CD4-positive, alpha-beta T cell treated with Interleukin-10 for 1 hour (primary cell): ENCODE measurements at places on chromosomes 11 and 22.

DNA sequence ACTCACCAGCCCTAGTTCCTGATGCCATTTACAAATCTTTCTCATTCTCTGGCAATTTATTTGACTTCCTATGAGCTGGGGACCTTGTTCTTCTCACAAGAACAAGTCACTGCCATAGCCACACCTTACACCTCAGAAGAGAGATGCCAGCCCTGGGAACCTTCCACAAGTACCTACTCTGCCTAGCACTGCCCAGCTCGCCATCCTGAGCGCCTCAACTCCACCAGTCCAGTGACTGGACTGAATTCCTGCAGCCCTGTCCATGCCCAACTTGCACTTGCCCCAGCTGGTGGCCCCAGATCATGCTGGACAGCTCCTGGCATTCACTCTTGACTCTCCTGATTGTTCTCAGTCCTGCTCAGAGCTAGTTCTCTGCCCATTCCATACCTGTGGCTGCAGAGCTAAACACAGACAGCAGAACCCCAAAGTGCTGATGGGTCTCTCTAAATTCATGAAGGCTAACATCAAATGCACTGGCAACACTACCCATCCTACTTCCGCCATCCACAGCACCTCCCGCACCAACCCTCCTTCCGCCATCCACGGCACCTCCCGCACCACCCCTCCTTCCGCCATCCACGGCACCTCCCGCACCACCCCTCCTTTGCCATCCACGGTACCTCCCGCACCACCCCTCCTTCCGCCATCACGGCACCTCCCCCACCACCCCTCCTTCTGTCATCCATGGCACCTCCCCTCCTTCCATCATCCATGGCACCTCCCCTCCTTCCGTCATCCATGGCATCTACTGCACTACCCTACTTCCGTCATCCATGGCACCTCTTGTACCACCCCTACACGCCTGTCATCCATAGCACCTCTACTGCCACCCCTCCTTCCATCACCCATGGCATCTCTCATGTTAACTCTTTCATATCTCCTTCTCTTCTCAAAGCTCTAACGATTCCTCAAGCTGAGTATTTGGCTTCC is 23.6 kb upstream of the SLC25A1 start:
- DNase-seq: no peak

- peak; percentile 5 for DNase-seq
Measured at GRCh38 chr11:118042796-118043195, 34.1 kb upstream of the TMPRSS4 start.

- DNase-seq: no peak
Measured at GRCh38 chr11:72740562-72741428, 11.4 kb downstream of the ARAP1 start.

DNA sequence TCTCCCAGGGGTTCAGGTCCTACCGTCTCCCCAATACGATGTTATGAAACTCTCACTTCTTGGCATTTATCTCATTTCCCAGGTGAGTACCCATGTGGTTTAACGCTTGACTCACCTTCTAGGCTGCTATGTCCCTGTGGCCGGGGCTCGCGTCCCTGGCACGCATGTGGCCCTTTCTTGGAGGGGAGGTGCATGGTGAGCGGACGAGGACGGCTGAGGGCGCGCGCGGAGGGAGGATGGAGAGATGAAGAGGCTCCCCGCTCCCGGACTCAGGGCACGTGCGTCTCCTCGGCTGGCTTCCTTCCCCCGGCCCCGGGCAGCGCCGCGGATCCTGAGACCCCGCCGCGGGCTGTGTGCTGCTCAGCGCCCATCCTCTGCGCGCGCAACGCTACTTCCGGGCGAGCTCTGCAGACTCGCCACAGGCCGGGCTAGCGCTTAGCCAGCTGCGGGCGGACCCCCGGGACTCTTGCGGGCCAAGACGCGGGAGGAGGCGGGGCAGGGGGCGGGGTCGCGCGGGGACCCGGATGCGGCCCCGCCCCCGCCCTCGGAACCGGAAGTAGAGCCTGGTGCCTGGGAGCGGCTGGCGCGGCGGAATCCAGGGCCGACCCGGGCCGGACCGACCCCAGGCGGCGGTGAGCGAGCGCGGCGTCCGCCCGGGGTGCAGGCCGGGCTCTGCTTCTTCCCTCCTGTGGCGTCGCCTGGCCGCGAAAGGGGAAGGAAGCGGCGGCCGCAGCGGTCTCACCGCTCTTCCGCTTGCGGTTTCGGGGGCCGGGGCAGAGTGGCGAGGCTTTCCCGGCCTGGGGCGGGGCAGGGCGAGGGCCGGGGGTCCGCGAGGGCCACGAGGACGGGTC is at the start of gene CTTN:
Gene CTTN, plus strand, starts transcription at position 547 of the 851 bp plus-strand sequence. CDS start 8,769 bp downstream, outside the sequence.
- peak; percentile 58 for DNase-seq

DNA sequence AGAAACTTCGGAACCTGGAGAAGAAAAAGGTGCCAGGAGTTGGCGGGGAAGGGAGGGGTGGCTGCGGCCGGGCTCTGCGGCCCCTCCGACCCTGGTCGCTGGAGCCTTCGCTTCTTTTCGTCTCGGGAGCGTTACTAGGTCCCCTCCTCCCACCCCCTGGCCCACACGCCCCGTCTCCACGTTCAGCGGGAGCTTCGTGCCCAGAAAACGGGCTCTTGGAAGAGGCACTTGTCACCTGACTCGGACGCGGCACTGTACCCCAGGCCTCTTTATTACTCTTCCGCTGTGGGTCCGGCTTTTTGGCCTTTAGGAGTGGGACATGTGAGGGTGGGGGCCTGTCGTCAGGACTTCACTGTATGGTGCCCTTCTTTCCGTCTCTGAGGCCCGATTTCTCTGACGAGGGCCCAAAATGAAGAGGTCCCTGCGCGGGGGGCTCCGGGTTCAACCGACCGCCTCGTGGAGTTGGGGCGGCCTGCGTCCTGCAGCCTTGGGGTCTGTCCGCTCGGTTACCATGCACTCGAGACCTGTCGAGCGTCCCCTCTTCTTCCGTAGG is 1.2 kb downstream of the CAPRIN1 start:
- DNase-seq: no peak

GRCh38 chr11:131295986-131296385 is 74.4 kb upstream of the NTM start:
- DNase-seq: no peak

- no peak for DNase-seq
Measured at GRCh38 chr22:26045051-26045450, 124.2 kb upstream of the SEZ6L start.

DNA sequence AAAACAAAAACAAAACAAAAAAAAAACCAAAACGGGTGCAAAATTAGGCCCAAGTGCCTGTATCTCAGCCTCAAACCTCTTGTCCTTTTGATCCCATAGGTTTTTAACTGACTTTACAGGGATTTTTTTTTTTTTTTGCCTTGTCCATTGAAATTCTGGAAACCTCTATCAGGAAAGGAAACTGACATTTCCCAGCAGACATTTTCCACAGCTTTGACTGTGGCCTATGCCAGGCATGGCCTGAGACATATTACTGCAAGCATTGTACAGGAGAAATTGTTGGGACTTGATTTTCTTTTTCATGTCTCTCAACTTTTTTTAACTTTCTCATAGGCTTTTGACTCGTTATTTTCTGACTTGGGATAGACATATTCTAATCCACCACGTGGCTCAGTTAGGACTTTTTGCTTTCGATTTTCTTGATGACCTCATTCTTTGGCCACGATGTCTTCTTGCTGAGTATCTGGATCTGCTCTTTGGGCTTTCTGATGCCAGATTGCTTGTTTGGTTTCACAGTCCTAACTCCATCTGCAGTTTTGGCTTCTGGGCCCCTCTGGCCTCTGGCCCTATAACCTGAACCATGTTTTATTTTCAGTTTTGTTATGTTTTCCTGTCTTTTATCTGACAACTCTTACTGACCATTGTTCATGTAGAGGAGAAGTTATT is 336.1 kb upstream of the C11orf87 start:
- DNase-seq: no peak

DNA sequence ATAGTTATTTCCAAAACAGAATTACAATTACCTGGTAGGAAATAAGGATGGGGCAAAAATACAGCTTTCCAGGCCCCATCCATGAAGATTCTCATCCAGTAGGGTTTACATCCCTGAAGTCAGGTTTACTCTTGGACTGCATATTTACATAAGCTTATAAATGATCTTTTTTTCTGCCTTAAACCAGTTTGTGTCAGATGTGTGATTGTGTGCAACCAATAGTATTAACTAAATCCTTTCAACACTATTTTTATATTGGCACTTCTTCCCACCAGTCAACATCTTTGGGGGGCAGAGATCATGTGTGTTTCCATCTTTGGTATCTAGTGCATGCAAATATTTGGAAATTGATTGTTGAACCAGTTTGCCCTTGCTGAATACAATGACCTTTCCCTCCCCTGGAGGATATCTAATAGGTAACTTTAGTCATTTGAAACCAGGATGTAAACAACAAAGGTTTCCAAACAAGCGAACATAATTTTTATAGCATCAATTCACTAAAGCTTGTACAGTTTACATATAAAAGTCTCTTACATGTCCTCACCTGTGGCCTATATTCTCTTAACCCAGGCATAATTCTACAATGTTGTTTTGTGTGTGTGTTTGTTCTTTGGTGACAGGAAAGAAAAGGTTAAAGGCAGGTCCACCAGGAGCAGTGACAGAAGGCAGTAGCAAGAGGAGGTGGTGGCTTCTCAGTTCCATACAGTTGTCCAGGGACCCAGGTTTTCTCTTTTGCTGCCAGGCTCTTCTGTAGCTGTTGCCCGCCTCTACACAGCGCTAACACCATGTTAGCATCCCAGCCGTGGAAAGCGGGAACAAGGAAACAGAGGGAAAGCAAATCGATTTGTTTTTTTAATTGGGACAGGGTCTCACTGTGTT is 1.7 kb upstream of the ME3 start:
- no peak for DNase-seq

DNA sequence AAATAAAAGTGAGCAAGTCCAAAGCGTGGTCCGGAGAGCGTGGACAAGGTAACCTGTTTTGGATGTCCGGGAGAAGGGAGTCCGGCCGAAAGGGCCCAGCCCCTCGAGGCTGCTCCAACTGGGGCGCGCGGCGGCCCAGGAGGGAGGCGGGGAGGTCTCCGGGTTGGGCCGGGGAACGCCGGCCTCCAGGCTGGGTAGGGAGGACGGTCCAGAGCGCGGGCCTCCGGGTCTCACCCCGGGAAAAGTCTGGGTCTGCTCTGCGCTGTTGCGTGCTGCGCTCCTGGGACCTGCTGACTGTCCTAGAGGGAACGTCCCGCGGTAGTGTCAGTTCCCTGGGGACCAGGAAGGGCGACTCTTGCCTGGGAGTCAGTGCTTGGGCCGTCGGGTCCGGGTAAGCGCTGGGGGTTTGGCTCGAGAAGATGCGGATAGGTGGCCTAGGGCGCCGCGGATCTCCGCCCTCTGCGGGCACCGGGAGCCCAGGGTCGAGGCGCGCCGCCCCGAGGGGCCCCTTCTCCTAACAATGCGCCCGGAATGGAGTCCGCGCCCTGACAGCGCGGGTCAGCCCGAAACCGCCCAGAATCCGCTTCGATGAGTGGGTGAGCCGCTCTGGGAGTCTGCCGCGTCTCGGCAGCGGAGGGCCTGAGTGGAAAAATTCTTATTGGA is 988 bp upstream of the FLI1 start:
- peak; percentile 37 for DNase-seq

DNA sequence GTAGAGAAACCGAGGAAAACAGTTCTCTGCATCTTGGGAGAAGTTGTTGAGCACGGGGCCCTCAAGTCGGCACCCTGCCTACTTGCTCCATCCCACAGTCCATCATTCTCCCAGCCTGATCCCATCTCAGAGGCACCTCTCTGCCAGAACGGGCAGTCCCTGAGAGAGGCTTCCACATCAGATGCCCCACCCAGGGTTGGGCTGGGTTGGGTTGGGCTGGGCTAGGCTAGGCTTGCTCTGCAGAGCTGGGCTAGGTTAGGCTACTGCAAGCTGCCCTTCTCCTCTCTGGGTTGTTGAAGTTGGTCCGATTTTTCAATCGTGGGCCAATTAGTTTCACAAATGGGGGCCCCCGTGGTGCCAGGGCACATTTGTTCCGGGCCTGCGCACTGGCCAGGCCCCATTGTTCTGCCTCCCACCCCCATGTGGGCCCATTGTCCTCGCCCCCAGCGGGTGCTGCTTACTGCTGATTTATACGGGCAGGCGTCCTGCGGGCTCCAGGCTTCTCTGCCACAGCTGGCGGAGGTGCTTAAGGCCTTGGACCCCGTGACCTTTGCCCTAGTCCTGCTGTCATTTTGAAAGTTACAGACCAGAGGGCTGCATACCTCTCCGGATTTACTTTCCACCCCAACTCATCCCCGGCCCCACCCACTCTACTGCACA is 63.7 kb upstream of the NNMT start:
- DNase-seq: no peak

- no peak for DNase-seq
Measured at GRCh38 chr11:124884869-124885479, 12.7 kb downstream of the ROBO4 start.

DNA sequence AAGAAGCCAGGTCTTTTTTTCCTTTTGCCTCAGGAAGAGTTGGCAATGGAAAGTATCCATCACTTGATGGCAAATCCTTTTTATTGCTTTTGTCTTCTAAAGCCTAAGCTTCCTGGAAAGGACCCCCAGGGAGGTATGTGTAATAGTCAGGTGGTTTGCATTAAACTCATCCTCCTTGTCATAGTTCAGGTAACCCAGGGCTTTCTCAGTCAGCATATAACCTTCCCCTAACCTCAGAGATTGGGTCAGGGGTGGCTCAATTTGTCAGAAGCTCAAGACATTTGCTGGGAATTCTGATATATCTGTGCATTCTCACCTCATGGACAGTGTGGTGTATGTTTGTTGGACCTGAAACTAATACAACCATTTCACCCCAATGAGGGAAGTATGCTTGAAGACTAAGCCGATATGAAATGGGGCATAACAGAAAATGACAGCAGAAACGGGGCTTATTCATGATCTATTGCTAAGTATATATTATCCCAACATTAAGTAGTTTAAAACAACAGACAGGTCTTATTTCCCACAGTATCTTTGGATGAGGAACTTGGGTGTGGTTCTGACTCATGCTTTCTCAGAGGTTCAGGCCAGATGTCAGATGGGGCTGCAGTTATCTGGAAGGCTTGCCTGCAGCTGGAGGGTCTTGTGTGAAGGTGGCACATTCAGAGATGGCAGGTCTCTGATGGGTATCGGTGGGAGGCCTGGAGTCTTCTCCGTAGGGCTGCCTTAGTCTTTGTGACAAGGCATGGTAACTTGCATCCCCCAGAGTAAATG is 135.8 kb upstream of the SPON1 start:
- no peak for DNase-seq

GRCh38 chr11:103888541-103888951 is 147.9 kb upstream of the DDI1 start:
- no peak for DNase-seq

GRCh38 chr11:131137046-131137445 is 220.8 kb upstream of the SNX19 start:
- DNase-seq: no peak

DNA sequence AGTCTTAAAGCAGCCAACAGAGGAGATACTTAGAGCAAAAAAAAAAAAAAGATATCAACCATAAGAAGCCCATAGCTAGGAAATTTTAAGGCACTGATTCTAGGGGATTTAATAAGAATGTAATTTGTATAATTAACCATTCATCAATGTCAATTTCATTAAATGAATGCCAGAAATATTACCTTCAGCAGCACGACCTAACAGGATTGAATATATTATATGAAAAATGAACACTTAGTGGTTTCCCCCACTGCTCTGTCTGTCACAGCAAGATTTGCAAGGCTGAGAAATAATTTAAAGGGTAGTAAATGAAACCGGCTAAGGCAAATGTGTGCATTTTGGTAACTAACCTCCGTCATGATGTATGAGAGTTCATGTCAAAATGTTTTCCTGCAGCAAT is 319.9 kb downstream of the KIRREL3 start:
- DNase-seq: no peak
